ENCODE measurements at places on chromosomes 5 and 9.

DNA sequence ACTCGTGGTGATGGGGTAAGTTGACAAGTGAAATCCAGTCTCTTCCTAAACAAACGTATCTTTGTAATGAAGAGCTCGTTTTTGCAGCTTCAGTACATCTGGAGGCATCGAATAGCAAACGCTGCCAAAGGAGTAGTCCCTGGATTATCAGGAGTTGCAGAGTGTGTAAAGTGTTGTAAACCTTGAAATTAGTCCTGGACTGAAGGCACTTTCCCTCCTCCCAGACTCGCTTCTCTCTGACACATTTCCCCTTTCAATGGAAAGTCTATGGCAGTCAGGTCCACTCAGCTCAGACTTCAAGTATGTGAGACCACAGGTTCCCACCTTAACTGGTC lies 1.5 kb upstream of the PBX3 start:
- no peak for DNase-seq

DNA sequence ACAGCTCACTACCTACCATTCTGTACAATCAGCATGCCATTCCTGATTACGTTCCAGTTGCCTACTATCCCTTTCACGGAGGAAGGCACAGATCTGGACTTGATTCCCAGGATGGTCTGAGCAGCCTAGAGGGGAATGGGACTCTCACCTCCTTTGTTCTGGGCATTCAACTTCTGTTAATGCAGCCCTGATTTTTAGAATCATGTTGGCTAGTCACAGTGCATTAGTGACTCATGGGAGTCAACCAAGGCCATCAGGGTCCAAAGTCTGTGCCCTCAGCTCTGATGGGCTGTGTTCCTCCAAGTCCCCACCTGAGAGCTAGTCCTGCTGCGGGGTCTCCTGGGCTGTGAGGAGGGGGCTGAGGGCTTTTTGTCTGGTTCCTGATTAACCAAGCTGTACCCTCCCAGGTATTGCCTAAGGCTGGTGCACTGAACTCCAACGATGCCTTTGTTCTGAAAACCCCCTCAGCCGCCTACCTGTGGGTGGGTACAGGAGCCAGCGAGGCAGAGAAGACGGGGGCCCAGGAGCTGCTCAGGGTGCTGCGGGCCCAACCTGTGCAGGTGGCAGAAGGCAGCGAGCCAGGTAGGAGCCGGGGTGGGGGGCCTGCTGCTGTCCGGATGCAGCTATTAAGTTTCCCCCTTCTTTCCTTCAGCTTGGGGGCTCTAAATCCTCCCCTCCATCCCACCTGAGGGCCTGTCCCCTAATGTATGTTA lies 43.0 kb downstream of the STOM start:
- DNase-seq, result no peak

- DNase-seq, result peak; percentile 5
Measured at GRCh38 chr9:33676746-33677505, 118.4 kb upstream of the PRSS3 start.

- DNase-seq, result peak; percentile 30
Measured at GRCh38 chr5:54908774-54909525, 76.4 kb downstream of the ESM1 start.

- DNase-seq, result no peak
Measured at GRCh38 chr5:27748847-27749246, 710.5 kb upstream of the CDH9 start.

DNA sequence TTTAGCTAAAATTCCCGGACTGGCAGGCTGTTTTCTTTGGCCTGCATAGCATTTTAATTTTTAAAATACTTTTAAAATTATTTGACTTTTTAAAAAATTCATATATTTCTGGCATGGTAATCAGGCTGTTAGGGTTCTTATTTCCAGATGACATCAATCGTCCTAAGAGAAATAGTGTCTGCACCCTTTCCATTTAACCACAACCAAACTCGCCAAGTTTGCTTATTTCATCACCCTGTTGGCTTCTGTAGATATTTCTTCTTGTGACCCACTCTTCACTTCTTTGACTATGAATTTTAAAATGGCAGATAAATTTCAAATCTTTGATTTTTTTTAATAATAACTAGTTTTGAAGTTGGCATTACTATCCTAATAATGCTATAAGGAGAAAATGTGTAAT lies 675.7 kb upstream of the FTMT start:
- DNase-seq, result no peak

DNA sequence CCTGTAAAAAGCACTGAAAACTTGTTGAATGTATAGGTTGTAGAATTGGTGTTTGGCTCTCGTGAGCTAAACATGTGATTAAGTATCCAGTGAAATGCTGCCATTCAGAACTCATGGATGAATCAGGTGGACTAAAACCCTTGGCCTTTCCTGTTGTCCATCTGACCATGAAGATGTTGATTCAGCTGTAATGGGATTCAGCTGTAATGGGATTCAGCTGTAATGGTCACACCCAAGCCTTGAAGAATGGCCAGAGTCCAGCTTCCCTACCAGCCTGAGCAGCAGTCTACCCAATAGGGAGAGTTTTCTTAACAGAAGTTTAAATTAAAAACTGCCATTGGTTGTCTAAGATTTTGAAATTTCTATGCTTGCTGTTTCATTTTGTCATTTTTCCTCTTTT lies 18.1 kb downstream of the MAMDC2 start:
- DNase-seq, result no peak

DNA sequence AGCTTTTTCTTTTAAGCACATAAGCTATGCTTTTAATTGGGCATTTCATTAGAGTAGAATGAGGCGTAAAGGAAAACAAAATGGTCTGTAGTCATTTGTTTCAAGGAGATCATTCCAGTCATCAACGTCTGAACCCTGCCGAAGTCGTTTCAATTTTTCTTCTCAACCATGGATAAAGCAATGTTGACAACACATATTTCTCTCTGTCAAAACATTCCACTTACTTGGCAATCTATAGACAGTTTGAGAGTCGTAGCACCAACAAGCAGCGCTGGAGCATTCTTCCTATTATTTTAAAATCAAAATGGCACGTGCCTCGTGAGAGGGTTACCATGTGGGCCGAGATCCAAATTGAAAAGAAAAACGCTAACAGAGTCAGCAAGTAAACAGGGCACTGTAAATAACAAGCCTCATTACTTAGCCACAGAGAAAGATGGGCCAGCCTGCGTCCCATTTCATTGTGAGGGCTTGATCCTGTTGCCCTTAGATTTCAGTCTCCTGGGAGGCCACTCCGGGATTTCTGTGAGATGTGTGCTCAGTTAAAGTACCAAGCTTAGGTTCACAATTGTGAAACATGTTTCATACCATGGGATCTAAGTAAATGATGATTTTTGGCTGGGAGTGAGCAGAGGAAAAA lies 422.9 kb downstream of the DTWD2 start:
- no peak for DNase-seq

DNA sequence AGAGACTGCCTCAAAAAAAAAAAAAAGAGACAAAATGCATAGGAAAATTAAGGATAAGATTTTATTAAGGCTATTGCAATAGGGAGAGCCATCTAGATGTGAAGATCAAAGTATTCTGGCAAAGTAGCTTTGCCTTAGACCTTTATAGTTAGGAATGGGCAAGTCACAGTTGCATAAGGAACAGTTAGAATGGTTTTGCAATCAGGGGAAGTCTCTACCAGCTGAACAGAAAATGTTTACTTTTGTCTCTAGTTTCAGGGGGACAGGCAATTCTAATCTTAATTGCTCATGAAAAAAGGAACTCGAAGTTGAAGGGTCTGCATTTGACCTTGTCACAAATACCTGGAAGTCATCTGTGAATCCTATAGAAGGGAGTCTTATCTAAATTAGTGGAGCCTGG lies 13.1 kb upstream of the ATP6V1G1 start:
- DNase-seq, result no peak

- DNase-seq, result peak; percentile 71
Measured at GRCh38 chr5:137320056-137321045, 178.8 kb downstream of the SPOCK1 start.

GRCh38 chr5:8560776-8561175 lies 691.8 kb downstream of the MTRR start:
- DNase-seq, result no peak

DNA sequence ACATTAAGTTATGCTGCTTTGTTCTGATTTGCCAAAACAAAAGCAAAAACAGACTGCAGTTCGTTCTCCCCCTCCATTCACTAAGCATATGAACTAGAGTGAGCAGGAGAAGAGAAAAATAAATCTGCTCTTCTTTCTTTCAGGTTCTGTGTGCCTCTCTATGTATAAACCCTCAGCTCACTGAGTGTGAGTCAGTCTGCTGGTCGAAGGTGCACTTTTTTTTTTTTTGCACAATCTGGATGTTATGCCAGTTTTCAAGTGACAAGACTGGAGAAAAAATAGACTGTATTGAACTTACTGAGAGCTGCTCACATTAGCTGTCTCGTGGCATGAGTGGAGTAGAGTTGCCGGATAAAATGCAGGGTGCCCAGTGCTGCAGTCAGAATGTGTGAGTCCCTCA lies 244.6 kb upstream of the ATP10B start:
- no peak for DNase-seq

DNA sequence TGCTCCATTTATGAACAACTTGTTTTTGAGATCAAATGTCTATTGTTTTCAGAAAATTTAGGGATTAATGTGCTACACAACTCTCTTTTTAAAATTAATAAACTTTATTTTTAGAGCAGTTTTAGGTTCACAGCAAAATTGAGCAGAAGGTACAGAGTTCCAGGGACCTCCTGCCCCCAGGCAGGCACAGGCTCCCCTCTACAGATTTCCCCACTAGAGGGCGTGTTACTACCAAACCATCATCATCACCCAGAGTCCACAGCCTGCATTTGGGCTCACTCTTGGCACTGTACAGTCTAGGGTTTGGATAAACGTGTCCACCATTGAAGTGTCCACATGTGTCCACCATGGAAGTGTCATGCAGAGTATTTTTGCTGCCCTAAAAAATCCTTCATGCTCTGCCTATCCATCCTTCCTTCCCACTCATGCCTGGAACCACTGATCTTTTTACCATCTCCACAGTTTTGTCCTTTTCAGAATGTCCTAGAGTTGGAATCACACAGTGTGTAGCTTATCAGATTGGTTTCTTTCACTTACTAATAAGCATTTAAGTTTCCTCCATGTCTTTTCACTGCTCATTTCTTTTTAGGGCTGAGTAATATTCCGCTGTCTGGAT lies 61.7 kb downstream of the MRPL36 start:
- peak; percentile 8 for DNase-seq

GRCh38 chr9:76452839-76453238 lies 6.1 kb upstream of the GCNT1 start:
- peak; percentile 46 for DNase-seq

DNA sequence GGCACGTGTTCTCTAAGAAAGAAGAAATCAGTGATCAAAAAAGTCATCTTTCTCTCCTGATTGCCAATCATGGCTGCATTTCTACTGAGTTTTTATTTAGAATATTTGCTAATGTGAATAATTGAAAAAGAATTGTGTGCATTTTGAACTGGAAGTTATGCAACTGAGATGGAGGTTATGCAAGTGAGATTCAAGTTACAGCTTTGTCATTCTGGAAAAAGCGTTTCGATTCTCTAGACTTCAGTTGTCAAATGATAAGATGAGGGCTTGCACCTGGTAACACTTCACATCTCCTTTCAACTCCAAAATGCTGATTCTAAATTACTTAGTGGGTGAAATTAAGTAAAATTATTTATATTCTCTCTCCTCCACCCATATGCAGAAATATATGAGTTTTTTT lies 36.4 kb downstream of the C6 start:
- DNase-seq, result peak; percentile 5

Measured in AG10803 (cell line).